ENCODE measurements at places on chromosomes 6 and 20.

GRCh38 chr6:11971154-11971553 is 41.0 kb upstream of the HIVEP1 start:
- no peak for DNase-seq

GRCh38 chr6:72820906-72821305 is 199.0 kb downstream of the KCNQ5 start:
- DNase-seq: no peak

DNA sequence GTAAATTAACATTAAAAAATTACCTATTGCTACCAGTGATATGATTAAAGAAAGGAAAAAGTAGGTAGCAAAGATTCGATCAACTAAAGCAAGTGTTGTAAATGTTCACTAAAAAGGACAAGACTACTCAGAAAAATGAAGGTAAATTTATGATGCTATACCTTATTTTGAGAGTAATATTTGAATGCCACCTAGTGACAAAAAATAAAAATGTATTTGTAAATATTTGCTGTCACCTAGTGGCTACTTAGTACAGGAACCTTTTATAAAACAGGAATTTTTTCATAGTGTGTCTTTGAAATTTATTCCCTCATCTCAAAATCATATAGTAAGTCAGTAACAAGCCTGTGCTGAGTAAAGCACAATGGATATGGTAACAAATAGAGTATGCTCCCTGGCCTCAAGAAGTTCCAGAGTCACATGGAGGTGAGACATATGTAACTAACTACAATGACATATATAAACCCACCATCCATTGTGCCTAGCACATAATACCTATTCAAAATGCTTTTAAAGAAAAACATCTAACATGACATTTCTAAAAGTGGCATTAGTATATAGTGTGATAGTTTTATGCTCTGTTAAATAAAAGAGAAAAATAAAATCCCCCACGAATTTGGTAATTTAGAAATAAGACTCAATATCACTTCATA is 193.1 kb upstream of the SIM1 start:
- DNase-seq: no peak

GRCh38 chr6:150128425-150128824 is 14.4 kb upstream of the PPP1R14C start:
- DNase-seq: no peak

GRCh38 chr6:81491454-81492101 is 260.9 kb downstream of the TENT5A start:
- no peak for DNase-seq

DNA sequence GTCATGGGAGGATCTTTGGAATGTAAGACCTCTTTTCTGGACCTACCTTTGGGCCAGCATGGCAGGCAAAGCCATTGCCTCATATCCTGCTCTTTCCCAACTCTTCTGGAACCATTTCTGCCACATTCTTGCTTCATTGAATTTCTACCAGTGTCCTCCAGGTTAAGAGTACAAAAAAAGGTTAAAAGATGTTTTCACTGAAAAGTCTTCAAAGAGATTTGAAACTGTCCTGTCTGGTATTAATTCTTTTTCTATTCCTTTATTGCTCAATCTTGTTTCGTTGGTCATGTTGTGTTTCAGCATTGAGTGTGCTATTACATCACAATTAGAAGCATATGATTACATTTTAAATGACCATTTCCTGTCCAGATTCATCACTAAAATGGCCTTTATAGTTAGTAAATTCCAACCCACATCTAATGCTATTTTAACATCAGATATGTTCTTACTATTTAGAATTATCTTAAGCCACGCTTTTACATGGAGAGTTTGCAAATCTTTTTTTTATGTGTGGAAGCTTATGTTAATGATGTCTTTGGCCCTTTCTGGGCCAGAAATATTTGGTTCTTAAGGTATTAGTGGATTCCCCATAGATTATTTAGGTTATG is 450.9 kb downstream of the GJA1 start:
- DNase-seq: no peak

GRCh38 chr20:11368499-11368898 is 549.2 kb upstream of the BTBD3 start:
- DNase-seq: no peak

DNA sequence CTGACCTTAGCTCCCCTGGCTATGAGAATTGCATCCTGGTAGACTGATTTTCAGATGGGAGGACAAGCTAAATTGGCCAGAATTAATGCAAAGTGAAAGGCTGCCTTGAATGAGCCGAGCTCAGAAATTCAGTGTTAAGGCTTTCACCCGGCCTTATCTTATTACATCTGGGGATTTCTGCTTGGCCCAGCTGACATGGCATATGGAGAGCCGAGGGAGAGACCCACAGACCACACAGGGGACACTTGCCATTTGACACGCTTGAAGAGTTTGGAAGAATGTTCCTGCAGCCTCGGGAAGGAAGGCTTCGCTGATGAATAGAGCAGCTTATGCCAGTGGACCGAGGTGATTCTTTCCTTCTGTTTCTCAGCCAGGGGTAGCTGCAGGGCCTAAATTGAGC is 9.0 kb downstream of the MOCS3 start:
- DNase-seq: no peak

DNA sequence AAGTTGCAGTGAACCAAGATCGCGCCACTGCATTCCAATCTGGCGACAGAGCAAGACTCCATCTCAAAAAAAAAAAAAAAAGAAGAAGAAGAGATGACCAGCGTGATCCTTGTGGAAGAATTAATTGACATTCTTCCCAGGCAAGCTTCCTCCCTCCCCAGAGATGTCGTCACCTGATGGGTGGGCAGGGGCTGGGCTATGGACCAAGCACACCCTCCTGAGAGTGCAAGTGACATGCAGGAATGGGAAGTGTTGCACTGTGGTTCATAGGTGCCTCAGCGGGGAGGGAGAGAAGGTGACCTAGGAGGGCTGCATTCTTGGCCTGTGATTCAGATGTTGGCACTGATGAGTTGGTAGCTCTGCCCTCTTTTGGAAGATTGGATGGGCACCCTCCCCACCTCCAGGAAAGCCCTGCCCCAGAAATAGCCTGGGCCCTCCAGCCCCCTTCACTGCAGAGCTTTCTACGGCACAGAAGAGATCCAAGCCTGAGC is 37.8 kb downstream of the TAF8 start:
- DNase-seq: no peak

DNA sequence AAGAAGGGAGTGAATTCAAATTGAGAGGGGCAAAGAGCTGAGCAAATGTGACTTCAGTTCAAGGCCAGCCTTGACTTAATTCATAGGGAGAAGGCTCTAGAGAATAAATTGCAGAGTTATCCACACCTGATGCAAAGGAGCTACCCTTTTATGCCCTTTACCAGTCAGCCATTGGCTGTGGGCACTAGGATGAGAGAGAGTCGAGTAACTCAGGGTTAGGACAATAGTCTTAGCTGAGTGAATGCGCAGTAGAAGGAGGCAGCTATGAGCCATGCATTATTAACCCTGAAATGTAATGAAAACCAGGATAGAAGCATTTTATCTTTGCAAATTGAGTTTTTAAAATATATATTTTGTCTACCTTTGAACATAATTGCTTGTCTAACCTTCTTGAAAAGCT is 63.0 kb upstream of the TINAG start:
- no peak for DNase-seq

- DNase-seq: no peak
Measured at GRCh38 chr6:80217794-80218193, 111.3 kb downstream of the BCKDHB start.

DNA sequence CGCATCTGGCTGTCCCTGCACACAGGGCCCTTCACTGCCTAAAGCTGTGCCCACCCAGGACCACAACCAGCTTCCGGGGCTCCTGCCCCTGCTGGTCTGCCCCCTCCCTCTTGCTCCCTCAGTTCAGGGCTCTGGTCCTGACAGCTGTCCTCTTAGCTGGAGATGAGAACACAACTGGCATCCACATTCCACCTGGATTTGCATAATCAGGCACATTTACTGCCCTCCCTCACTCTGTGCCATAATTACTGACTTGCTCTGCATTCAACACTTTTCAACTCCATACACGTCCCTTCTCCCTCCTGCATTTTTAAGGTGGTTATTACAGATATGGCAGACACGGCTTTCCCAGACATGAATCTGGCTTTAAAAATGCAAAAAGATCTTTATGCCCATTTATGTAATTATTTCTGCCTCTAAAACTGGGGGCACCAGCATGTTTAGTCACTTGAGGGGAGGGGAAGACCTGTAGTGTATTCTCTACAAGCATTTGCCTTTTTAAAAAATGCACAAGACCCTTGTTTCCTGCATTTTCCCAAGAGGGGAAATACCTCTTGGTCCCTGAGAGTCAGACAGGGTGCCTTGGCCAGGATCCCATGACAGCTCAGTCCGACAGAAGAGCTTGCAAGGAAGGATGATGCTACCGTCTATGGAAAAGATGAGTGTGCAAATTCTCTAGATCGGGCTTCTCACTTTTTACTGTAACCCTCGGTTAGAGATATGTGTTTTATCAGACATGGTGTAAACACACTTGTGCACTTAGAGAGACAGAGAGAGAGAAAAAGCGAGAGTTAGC is 401.8 kb downstream of the PREX1 start:
- DNase-seq: no peak

GRCh38 chr6:76166297-76166696 is 93.8 kb upstream of the IMPG1 start:
- no peak for DNase-seq

GRCh38 chr6:143290206-143290605 is 160.3 kb downstream of the ADAT2 start:
- no peak for DNase-seq

DNA sequence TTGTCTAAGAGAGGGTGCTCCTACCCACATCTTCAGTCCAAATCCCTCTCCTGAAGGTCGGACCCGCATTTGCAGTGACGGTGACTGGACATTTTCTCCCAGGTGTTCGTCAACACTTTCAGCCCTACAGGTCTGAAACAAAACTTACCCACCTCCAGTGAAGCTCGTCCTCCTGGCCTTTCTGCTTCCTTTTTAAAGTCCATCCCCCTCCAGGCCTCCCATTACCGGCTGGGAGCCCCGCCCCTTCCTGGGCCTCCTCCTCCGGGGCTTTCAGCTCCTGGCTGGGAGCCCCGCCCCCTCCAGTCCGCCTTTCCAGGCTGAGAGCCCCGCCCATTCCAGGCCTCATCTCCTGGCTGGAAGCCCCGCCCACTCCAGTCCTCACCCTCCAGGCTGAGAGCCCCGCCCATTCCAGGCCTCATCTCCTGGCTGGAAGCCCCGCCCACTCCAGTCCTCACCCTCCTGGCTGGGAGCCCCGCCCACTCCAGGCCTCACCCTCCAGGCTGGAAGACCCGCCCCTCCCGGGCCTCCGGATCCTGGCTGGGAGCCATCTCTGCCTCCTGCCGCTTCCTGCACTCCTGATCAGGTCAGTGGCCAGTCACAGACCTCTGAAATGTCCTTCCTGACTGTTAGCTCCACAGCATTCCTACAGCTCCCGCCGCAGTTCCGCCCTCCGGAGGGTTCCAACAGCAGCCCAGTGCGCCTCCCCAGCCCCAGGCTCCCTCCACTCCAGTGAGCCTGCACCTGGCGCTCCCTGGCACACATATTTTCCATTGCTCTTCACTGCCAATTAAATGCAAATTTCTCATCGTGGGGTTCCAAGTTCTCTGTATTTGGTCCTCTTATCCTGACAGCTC is 98.5 kb downstream of the LY86 start:
- DNase-seq: no peak

- DNase-seq: no peak
Measured at GRCh38 chr6:148583631-148584030, 163.2 kb upstream of the UST start.

DNA sequence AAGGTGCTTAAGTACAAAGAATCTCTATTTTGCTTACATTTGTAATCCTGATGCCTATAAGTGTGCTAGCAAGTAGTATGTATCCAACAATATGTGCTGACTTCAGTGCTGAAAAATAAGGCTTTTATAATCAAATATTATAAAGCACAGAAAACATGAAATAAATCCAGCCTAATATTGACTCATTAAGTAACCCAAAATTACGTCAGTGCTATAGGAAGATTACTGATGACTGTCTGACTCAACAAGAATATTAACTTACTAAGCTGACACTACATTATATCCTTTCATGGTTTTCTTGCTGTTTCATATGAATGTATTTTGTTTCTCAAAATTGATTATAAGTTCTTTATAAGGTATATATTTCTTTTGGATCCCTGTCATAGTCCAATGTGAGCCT is 76.1 kb downstream of the ME1 start:
- no peak for DNase-seq

GRCh38 chr20:4305091-4305490 is 289.7 kb upstream of the RNF24 start:
- no peak for DNase-seq

DNA sequence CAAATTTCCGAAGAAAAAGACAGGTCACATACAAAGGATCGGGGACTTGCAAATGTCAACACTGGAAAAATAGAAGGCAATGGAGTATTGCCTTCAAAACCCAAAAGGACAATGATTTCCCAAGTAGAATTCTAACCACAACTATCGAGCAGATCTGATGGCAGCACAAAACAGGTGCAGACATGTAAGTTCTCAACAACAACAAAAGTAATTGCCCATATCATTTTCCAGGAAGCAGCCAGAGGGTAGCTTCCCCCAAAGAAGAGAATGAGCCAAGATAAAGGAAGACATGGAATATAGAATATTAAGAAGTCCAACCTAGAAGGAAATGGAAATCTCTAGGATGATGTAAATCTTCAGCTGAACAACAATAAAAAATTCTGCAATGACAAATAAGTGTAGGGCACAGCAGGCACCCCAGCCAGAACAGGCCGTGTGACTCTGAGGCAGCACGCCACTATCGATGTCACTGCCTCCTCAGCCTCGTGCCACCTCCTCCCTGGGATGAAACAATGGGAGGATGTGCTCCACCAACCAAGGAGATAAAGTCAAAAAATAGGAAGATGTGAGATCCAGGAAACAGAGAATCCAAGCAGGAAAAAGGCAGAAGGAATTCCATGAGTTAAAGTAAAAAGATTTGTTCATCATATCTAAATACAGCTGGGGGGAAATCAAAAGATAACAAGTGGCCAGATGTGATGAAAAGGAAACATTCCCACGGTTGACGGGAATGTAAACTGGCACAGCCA is 34.1 kb downstream of the SERPINB1 start:
- peak; percentile 62 for DNase-seq

GRCh38 chr20:41379551-41379950 is 12.9 kb upstream of the EMILIN3 start:
- no peak for DNase-seq

GRCh38 chr6:157556671-157557430 is 175.9 kb downstream of the ZDHHC14 start:
- DNase-seq: no peak

- DNase-seq: no peak
Measured at GRCh38 chr20:2221921-2222320, 73.9 kb upstream of the TGM3 start.

GRCh38 chr6:97462031-97462430 is 179.0 kb upstream of the MMS22L start:
- no peak for DNase-seq

DNA sequence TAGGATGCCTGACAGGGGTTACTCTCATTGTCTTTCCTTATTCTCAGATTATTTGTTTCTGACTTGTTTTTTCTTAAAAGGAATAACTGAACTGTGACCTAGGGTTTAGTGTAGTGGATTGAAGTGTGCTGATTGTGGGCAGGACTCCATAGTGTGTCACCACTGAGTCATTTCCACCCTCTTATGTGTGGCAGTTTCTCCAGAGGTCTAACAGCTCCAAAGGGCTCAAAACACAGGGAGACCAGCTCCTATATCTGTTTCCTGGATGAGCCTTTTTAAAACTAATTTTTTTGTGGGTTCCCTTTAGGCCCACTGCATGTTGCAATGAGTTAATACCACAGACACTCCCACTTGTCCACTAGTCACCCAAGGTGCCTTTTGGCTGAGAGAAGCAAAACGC is 951.1 kb upstream of the ADGRB3 start:
- no peak for DNase-seq

GRCh38 chr6:169229615-169230321 is 23.9 kb downstream of the THBS2 start:
- no peak for DNase-seq

GRCh38 chr6:158853880-158854213 is 34.7 kb upstream of the EZR start:
- DNase-seq: no peak
